Hindlimb muscle (tissue), 1 donor: ENCODE measurements at places on chromosomes 12 and 14. TPM values are rescaled to one million over a fixed set of nuclear protein-coding genes. Genes with fewer than 3 reads are reported as not detected.

Gene DBX2
- 0.12 TPM for polyA plus RNA-seq

Gene HRK
- 0.30 TPM for polyA plus RNA-seq

Gene LGALS3
- polyA plus RNA-seq, result 41.9 TPM

GRCh38 chr12:643475-644302, 19.6 kb downstream of the NINJ2 start:
- no peak for DNase-seq

DNA sequence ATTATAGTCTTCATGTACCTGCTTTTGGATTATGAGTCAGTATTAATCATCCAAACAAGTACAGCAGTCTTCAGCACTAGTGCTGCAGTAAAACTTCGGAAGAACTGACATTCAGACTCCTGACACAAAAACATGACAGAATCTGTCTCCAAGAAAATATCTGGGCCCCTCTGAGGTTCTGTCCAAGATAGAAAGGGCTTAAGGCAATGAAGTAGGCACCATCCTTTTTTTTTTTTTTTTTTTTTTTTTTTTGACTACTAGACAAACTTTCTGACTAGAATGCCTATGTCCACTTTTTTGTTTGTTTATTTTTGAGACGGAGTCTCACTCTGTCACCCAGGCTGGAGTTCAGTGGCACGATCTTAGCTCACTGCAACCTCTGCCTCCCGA, 112.5 kb downstream of the MED13L start:
- DNase-seq, result no peak

DNA sequence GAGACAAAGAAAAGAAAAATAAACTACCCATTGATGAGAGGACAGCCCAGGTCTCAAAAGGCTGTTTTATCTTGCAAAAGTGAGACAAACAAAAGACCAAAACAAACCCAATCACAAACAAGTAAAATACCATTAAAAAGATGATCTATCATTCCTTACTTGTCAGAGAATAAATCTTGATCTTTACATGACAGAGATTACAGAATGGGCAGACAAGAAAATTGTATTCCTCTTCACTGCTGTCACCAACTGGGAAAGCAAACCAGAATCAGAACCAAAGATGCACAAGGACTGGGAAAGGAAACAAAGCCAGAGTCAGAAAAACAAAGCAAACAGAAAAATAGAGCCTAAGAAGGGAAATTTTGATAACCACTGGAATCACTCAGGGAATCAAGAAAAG, 444.0 kb upstream of the PDE3A start:
- no peak for DNase-seq
